NCI-H82 (cell line): ENCODE measurements at places on chromosomes 7 and 10.

DNA sequence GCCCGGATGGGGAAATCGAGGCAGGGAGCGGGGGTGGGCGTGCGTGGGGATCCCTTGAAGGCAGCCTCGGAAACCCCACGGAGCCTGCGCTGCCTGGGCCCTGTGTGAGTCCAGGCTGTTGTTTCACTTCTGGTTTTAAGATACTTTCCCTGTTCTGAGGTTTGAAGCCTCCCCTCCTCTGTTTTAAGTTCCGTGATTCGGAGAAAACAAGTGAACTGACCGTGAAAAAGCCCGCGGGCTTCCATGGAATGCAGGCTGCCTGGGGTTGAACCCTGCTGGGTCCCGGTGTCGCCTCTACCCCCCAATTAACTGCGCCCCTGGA lies 401 bp downstream of the LRRC27 start:
- no peak for DNase-seq

- no peak for DNase-seq
These were observed 50.7 kb upstream of the RPA3 start for GRCh38 chr7:7768977-7769709.

- no peak for DNase-seq
These were observed 45.6 kb downstream of the PDGFA start for GRCh38 chr7:473870-474604.

GRCh38 chr7:72405418-72405817 lies 6.7 kb downstream of the CALN1 start:
- DNase-seq: no peak

DNA sequence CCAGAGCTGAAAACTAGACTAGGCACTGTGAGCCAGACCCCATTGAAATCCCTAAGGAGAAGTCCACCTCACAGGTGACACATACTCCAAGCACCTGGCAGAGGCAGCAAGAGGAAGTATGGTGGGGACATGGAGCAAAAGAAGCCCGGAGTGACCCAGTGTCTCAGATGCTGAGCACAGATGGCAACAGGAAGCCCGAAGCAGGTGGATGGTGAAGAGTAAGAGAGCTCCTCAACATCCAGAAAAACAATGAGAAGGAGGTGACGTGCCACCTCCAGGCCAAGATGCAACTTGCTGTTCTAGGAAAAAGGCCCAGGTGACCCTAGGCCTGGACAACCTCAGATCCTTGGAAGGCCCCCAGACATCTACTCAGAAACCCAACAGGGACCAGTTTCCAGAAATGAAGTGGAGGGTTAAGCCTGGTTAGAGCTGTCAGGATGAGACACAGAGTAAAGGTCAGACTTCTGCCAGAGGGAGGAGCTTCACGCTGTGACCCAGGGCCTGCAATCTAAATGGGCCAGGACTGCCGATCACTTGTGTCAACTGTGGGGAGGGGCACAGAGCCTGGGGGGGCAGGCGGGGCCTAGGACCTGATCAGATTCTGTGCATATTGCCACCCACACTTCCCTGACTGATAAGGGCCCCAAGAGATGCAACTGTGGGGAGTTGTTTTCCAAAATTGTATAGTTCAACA lies 2.4 kb upstream of the COBL start:
- DNase-seq: no peak
